ENCODE measurements at places on chromosomes 1 and 21.

GRCh38 chr1:64834734-64835133, 89.9 kb downstream of the RAVER2 start:
- DNase-seq, result no peak

DNA sequence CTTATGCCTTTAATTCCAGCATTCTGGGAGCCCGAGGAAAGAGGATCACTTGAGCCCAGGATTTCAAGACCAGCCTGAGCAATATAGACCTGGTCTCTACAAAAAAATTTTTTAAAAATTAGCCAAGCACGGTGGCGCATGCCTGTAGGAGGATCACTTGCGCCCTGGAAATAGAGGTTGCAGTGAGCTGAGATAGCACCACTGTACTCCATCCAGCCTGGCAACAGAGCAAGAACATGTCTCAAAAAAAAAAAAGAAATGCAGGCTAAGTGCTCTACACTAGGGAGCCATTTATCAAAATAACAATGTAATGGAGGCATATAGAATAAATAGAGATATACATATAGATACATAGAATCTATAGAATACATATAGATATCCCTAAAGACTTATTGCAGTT, 23.3 kb downstream of the CEPT1 start:
- no peak for DNase-seq

GRCh38 chr1:78437396-78437795, 53.4 kb upstream of the PTGFR start:
- no peak for DNase-seq

- no peak for DNase-seq
Measured at GRCh38 chr21:45279446-45280177, 8.1 kb downstream of the POFUT2 start.

DNA sequence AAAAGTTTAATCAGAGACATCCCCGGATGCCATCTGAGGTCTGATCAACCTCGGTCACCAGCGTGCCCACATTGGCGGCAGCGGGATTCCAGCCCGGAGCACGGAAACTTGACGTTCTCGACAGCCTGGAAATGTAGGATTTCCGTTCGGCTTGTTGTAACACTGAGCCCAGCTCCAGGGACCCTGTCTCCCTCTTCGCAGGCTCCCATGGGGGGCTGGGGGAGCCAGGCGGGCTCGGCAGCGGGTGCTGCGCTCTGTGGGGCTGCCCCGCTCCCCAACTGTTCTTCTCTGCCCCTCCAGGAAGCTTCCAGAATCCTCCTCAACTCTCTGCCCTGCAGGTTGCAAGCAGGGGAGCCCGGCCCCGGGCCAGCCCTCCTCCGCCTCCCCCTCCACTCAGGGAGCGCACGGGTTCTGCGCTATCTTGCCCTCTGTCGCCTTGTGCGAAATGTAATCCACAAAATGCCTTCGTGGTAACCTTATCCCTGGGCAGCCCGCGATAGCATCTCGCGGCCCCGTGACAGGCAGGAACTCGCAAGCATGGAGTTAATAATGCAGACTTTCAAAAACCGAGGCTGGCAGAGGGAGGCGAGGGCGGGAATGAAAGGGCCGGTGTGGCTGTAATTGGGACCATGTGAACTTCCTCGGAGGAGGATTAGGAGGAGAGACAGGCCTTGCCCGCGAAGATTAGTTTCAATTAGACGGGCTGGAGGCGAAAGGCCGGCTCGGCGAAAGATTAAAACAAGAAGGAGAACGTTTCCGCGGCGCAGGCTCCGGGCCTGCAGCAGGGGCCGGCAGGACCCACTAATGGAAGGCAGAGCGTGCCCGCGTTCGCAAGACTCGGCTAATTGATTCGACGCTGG, 53.9 kb upstream of the TTC34 start:
- no peak for DNase-seq

DNA sequence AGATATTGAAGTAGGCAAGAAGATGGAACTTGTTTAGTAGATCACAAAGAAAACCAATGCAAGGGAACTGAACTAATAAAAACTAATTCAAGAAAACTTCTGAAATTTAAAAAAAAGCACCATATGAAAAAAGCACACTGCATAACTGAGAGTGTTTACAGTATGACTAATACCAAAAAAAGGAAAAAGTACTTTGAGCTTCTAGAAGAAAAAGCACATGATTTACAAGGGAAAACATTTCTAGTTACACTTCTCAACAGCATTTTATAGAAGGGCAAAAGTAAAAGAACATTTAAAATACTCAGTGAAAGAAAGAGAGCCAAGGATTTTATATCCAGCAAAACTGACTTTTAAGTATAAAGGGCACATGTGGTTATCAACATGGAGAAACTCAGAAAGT, 233.6 kb downstream of the RPS6KC1 start:
- DNase-seq, result no peak

GRCh38 chr1:86795316-86795715, 90.9 kb downstream of the SH3GLB1 start:
- no peak for DNase-seq

DNA sequence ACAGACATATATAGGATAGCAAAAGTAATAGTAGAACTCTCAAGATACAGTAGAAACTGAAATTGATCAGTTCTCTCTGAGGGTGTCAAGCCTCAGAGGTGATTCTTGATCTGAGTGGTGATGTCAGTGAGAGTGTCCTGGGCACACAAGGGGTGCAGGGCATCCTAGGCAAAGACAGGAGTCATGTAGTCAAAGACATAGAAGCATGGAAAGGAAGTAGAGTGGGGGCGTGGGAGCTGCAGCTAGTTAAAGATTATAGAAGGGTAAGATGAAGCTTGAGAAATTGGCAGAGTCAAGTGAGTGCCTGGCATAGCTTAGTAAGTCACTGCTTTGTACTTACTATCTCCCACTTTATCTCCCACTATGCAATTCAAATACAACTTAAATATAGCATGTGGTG, 22.8 kb downstream of the CDC7 start:
- no peak for DNase-seq

GRCh38 chr1:52296345-52296744, 69.7 kb downstream of the CC2D1B start:
- DNase-seq, result no peak

GRCh38 chr1:58430421-58431275, 115.9 kb downstream of the OMA1 start:
- DNase-seq, result peak; percentile 12

DNA sequence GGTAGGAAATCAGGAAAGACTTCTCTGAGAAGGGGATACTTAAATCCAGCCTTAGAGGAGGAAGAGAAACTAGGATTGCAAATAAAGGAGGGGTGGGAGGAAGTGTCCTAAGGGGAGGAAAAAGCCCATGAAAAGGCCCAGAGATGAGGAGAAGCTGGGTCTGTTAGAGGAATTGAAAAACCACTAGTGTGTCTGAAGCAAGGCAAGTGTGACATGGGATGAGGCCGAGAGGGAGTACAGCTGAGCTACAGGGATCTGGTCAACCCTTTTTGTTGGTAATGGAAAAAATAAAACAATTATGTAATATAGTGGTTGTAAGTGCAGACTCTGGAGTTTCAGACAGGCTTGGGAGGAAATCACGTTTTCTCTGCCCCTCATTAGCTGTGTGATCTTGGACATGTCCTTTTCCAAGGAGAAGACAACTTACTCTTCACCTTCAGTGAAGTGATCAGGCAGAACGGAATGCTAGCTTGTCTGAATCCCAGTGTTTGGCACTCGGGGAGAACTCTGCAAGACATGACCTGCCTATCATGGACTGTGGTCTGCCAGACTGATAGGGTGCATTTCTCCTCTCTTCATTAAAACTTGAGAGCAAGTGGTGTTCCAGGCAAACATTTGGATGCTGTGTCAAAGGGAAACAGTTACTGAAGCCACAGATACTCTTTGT, 7.4 kb upstream of the S100A10 start:
- no peak for DNase-seq

DNA sequence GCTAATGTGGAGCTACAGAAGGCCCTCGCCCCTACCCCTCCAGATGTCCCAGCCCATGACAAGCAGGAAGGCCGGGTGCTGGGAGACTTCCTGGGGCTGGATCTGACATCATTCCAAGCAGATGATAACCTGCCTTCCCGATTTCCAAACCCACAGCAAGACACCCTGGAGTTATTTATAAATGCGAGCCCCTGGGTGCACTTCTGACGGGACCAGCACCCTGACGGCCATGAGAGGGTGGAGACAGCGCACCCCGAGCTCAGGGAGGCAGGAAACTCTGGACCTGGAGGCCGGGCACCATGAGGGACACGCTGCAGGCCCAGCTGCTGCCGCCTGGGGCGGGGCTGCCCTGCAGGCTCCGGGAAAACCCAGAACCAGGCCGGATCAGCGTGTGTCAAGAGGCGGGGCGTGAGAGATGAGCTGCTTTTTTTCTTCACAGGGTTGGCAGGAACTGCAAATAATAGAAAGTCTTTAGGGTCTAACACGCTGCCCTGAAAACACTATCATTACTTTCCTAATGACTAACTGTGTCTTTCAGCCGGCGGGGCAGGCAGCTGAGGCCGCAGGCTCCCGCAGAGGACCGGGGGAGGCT, 2.5 kb upstream of the PCBP3 start:
- DNase-seq, result no peak

DNA sequence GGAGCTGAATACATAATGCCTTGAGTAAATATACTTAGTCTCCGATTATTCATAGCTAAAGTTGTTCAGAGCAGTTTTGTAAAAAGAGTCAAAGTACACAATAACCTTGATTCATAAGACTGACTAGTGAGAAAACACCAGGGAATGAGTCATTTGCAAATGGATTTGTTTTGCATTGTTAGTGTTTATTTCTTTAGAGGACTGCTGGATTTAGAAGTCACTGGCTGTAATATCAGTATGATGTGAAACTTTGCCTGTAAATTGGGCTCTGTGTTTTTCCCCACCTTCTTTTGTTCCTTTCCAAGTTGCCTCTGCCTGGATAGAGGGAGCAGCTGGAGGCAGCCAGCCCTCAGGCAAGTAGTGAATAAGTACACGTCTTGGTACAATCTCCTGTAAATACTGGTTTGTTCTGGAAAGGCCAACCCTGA, 474.7 kb downstream of the NUF2 start:
- DNase-seq, result no peak

- no peak for DNase-seq
Measured at GRCh38 chr1:64687725-64688327, 57.0 kb upstream of the RAVER2 start.

DNA sequence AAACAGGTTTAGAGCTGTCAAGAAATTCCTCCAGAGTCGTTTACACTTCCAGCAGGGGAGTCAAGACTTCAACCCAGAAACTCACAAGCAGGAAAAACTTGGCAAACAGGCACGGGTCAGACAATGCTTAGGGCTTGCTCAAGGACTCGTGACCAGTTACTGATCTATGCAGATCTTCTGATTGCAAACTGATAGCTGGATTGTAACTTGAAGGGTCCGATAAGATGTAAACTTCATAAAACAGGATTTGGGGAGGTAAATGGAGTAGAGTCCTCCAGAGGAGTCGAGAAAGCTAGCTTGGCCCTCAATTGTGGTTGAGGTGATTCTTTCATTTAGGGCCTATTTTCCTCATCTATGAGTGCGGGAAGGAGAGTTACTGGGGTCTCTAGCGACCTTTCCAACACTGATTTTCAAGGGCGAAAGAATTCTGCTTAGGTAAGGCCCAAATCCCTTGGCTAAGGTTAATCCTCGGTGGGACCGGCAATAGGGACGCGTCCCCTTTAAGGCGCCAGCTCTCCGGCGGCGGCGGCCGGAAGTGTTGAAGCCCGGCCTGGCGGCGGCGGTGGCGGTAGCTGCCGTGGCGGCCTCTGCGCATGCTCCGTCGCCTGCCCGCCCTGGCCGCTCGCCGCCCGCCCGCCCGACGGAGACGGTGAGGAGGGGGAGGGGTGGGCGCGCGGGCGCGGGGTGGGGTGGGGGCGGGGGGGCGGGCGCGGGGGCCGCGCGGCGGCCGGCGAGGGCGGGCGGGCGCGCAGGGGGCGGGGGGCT, at the start of gene GMEB1:
Gene GMEB1 (plus strand): TSS at position 594 of the 765 bp plus-strand sequence. CDS start 14,829 bp downstream, outside the sequence.
- DNase-seq, result peak; percentile 70

DNA sequence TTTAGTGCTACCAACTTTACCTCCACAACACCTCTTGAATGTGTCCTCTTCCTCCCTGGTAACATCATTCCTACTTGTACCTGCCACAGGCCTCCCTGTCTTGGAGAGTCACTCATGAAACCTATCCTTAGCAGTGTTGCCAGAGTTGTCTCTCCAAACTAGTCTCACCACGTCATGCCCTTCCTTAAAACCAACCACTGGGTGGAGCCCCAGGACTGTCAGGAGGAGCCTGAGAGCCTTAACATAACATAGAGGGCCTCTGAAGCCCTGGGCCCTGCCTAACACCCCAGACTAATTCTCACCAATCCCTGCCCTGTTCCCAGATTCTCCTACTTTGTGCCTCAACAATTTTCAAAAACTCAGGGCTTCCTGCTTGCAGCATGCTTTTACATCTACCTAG, 65.3 kb downstream of the ZNF697 start:
- DNase-seq, result peak; percentile 33

GRCh38 chr1:8349961-8350360, 32.0 kb downstream of the SLC45A1 start:
- DNase-seq, result no peak

GRCh38 chr1:118254491-118255425, 69.7 kb upstream of the SPAG17 start:
- DNase-seq, result no peak

- no peak for DNase-seq
Measured at GRCh38 chr21:45871616-45872236, 109.8 kb upstream of the COL6A1 start.

- no peak for DNase-seq
Measured at GRCh38 chr1:200206340-200206739, 178.8 kb downstream of the NR5A2 start.

DNA sequence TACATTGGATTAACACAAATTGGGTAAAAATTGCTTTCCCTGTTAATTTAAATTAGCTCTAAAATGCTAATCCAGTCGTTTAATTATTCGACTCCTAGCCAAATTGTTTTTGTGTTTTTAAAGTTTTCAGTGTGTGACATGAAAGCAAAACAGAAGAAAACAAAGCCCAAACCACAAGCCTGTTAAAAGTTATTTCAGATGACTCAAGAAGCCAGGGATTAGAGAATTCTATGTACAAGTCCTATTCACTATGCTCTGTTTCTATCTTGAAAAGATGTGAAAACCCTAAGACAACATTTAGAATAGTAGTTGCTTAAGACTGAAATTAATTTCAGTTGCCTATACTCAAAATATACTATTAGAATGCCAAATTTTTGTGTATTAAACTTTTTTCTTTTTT, 294.8 kb upstream of the ADAMTS5 start:
- no peak for DNase-seq

All from nucleus accumbens (tissue), 56 donors.